ENCODE measurements at places on chromosomes 1 and 21. TPM values are rescaled to one million over a fixed set of nuclear protein-coding genes. Genes with fewer than 3 reads are reported as not detected.

PLXNA2 gene
- total RNA-seq: 11.5 TPM

TMEM82 gene
- not detected for total RNA-seq

PDZK1IP1 gene
- total RNA-seq: 42.3 TPM

PYHIN1 gene
- total RNA-seq: 2.6 TPM

TGFB2 gene
- 9.5 TPM for total RNA-seq

PTGER3 gene
- 52.1 TPM for total RNA-seq

KRTAP19-1 gene
- not detected for total RNA-seq

EVI5 gene
- total RNA-seq: 28.0 TPM

KRTAP7-1 gene
- not detected for total RNA-seq

FCAMR gene
- total RNA-seq: not detected

ERICH3 gene
- under 0.01 TPM for total RNA-seq

DBT gene
- total RNA-seq: 9.1 TPM

NOS1AP gene
- 2.2 TPM for total RNA-seq

USF1 gene
- 64.6 TPM for total RNA-seq

- no peaks in the 10 kb centered on the region for H3K36me3 ChIP-seq
- DNase-seq: no peak
- H3K27me3 ChIP-seq: no peaks in the 10 kb centered on the region
- no peak overlapping the region for H3K4me3 ChIP-seq
- H3K27ac ChIP-seq: no peak overlapping the region
Measured at GRCh38 chr1:44537956-44538355, 132.9 kb downstream of the RNF220 start.

GRCh38 chr1:22414244-22414751 is 37.4 kb upstream of the ZBTB40 start:
- DNase-seq: peak; percentile 77
- no peaks in the 10 kb centered on the region for H3K27me3 ChIP-seq
- peaks cover 8% of the 10 kb centered on the region for H3K4me1 ChIP-seq

DNA sequence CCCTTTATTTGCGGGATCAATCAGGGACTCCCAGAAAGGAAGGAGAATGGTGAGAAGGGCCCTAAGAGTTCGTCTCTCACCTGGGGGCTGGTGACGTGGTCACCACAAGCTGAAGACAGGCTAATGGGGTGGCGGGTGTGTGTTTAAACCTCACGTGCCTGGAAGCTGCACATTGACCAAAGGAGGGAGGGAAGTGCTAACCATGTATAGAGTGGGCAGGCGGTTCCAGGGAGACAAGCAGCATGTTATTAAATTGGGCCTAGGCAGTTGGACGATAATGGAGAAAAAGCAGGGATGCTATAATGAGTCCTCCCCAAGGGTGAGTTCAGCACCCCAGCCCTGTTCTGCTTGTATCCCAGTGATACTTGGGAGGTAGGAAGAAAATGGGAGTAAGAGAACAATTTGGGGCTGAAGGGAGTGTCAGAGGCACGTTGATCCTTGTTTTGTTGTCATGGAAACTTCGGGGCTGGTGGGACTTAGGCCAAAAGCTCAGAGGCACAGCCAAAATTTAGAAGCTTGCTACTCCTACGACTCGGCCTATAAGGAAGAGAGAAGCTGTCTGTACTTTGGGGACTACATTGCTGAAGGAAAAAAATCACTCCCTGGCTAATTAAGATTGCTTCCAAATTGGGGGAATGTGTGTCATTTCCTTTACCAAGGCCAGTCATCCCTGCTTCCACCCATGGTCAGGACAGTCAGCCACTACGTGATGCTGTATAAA is 33.2 kb upstream of the EPHA8 start:
- peak; percentile 34 for DNase-seq
- peak overlapping the region; percentile 39 for H3K27ac ChIP-seq
- peaks cover 2% of the 10 kb centered on the region for H3K36me3 ChIP-seq
- H3K4me3 ChIP-seq: no peak overlapping the region
- no peaks in the 10 kb centered on the region for H3K27me3 ChIP-seq

GRCh38 chr21:33800753-33801423 is 114.7 kb downstream of the ATP5PO start:
- no peaks in the 10 kb centered on the region for H3K36me3 ChIP-seq
- no peak overlapping the region for H3K4me3 ChIP-seq
- no peak overlapping the region for H3K27ac ChIP-seq
- H3K27me3 ChIP-seq: no peaks in the 10 kb centered on the region
- no peak for DNase-seq

- no peaks in the 10 kb centered on the region for H3K27me3 ChIP-seq
- DNase-seq: no peak
- no peaks in the 10 kb centered on the region for H3K4me1 ChIP-seq
- no peak overlapping the region for H3K4me3 ChIP-seq
- H3K27ac ChIP-seq: peak overlapping the region; percentile 41
- H3K36me3 ChIP-seq: no peaks in the 10 kb centered on the region
Measured at GRCh38 chr21:29217818-29218291, 80.9 kb upstream of the BACH1 start.

- DNase-seq: no peak
- H3K27me3 ChIP-seq: no peaks in the 10 kb centered on the region
- H3K4me1 ChIP-seq: no peaks in the 10 kb centered on the region
- H3K4me3 ChIP-seq: no peak overlapping the region
- no peaks in the 10 kb centered on the region for H3K36me3 ChIP-seq
Measured at GRCh38 chr1:150210091-150210490, 25.8 kb downstream of the ANP32E start.

- peaks cover 3% of the 10 kb centered on the region for H3K27me3 ChIP-seq
- DNase-seq: no peak
- no peak overlapping the region for H3K27ac ChIP-seq
- no peaks in the 10 kb centered on the region for H3K36me3 ChIP-seq
- no peaks in the 10 kb centered on the region for H3K4me1 ChIP-seq
Measured at GRCh38 chr21:38675182-38675824, 130.4 kb upstream of the ETS2 start.

- no peaks in the 10 kb centered on the region for H3K27me3 ChIP-seq
- DNase-seq: no peak
- H3K4me1 ChIP-seq: no peaks in the 10 kb centered on the region
- no peaks in the 10 kb centered on the region for H3K36me3 ChIP-seq
- no peak overlapping the region for H3K27ac ChIP-seq
- H3K4me3 ChIP-seq: no peak overlapping the region
Measured at GRCh38 chr1:145710291-145711027, 3.3 kb upstream of the PDZK1 start.

- no peak overlapping the region for H3K4me3 ChIP-seq
- H3K36me3 ChIP-seq: no peaks in the 10 kb centered on the region
- H3K4me1 ChIP-seq: no peaks in the 10 kb centered on the region
Measured at GRCh38 chr21:44509539-44509938, 30.5 kb downstream of the KRTAP10-1 start.

- peak overlapping the region; percentile 92 for H3K27ac ChIP-seq
- peaks cover 8% of the 10 kb centered on the region for H3K4me1 ChIP-seq
- no peaks in the 10 kb centered on the region for H3K27me3 ChIP-seq
- H3K4me3 ChIP-seq: peak overlapping the region; percentile 79
- no peak for DNase-seq
Measured at GRCh38 chr1:165632491-165632890, 1.5 kb downstream of the MGST3 start.

DNA sequence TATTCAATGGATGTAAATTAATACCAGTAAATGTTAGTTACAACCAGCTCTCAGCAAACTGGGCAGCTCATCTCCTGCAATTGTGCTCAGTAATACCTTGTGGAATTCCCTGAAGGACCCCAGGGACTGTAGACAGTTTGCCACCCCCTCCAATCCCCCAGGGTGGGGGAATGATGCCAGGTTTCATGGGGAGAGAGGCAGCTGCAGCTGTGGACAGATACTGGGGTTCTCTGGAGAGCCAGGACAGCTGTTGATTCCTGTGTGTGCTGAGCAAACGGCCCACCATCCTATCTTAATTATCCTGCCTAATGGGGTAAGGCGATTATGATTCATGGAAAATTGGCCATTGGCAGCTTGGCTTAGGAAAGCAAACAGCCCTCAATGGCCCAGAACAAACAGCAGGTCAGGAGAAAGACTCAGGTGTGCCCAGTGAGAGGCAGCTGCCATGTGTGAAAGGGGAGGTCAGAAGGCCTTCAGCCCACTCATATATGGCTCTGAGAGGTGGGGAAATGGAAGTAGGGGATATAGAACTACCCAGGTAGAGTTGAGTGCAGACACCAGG is 148.9 kb upstream of the CTTNBP2NL start:
- no peaks in the 10 kb centered on the region for H3K36me3 ChIP-seq
- no peak overlapping the region for H3K4me3 ChIP-seq
- no peak overlapping the region for H3K27ac ChIP-seq
- DNase-seq: no peak

GRCh38 chr1:1779691-1780597 is 1.7 kb upstream of the NADK start:
- H3K4me1 ChIP-seq: peaks cover 47% of the 10 kb centered on the region
- DNase-seq: peak; percentile 56
- H3K36me3 ChIP-seq: no peaks in the 10 kb centered on the region
- H3K4me3 ChIP-seq: peak overlapping the region; percentile 92
- H3K27ac ChIP-seq: peak overlapping the region; percentile 96
- H3K27me3 ChIP-seq: no peaks in the 10 kb centered on the region

- no peak overlapping the region for H3K4me3 ChIP-seq
- H3K36me3 ChIP-seq: no peaks in the 10 kb centered on the region
- DNase-seq: no peak
- H3K27me3 ChIP-seq: no peaks in the 10 kb centered on the region
- no peak overlapping the region for H3K27ac ChIP-seq
Measured at GRCh38 chr1:116721451-116722007, 32.7 kb upstream of the CD2 start.

DNA sequence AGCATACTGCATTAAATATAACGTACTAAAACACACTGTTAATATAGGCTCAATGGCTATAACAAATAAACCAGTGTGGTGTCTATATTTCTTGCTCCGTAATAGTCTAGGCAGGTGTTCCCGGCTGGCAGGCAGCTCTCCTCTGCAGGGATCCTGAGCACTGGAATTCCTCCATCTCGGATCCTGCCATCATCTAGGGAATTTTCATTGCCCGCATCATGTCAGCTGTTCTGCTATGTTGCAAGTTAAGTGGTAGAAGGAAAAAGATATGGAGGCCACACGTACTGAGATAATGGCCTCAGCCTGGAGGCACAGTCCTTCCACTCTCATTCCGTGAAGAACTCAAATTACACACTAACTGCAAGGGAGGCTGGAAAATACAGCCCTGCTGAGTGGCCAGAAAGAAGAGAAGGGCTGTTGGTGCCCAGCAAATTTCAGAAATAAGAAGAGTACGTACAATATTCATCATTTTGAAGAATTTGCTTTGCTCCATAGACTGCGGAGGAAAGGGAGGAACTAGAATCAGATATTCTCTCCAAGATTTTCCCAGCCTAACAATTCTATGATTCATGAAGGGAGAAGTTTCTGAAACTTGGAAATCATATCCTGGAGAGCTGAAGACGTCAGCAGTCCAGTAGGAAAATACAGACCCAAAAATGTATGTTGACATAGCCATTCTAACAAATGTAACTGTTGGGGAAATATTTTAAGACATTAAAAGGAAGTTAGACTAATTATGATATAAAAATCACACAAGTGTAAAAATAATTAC is 263.3 kb downstream of the MRPL39 start:
- no peaks in the 10 kb centered on the region for H3K36me3 ChIP-seq
- H3K27ac ChIP-seq: no peak overlapping the region
- H3K4me1 ChIP-seq: no peaks in the 10 kb centered on the region
- H3K4me3 ChIP-seq: no peak overlapping the region
- H3K27me3 ChIP-seq: no peaks in the 10 kb centered on the region

DNA sequence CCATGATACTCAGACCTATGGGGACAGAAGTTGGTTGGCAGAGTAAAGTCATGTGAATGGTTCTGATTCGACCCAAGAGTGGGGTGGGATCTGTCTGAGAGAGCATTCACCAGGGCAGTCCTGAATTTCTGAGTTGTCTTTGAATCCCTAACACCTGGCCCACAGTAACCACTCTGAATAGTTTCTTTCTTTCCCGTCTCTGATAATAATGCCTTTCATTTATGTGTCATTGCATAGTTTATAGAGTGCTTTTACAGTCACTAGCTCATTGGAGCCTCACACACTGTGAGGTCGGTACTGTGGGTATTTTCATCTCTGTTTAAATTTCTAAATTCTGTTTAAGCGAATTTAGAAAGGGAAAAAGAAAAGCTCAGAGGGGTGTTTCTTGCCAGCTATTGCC is 147.1 kb downstream of the C1orf21 start:
- H3K27ac ChIP-seq: peak overlapping the region; percentile 82
- no peaks in the 10 kb centered on the region for H3K4me1 ChIP-seq
- DNase-seq: no peak
- H3K27me3 ChIP-seq: no peaks in the 10 kb centered on the region
- H3K36me3 ChIP-seq: no peaks in the 10 kb centered on the region

GRCh38 chr1:213335084-213335483 is 284.0 kb downstream of the RPS6KC1 start:
- H3K27me3 ChIP-seq: no peaks in the 10 kb centered on the region
- no peaks in the 10 kb centered on the region for H3K36me3 ChIP-seq
- H3K27ac ChIP-seq: no peak overlapping the region
- H3K4me1 ChIP-seq: no peaks in the 10 kb centered on the region
- no peak for DNase-seq

DNA sequence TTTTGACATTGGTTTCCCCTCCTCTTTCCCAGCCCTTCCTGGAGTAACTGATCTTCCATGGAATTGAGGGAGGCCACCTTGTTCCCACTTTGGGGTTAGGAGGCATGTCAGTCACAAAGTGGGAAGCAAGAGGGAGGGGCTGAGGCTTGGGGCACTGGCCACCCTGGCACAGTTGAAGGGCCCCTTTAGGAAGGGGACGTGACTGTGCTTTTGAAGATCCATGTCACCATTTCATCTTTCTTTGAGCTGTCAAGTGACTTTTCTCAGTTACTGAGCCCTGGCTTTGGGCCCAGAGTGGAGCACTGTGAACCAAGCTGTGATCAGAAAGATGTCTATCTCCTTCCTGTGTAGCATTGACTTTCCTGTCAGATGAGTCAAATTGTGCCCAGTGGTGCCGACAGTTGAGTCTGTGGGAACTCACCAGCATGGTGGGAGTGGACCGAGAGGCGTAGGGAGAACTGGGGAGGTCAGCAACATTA is 38.5 kb upstream of the TDRD10 start:
- H3K36me3 ChIP-seq: no peaks in the 10 kb centered on the region
- no peaks in the 10 kb centered on the region for H3K27me3 ChIP-seq
- H3K27ac ChIP-seq: no peak overlapping the region
- DNase-seq: no peak
- no peaks in the 10 kb centered on the region for H3K4me1 ChIP-seq

DNA sequence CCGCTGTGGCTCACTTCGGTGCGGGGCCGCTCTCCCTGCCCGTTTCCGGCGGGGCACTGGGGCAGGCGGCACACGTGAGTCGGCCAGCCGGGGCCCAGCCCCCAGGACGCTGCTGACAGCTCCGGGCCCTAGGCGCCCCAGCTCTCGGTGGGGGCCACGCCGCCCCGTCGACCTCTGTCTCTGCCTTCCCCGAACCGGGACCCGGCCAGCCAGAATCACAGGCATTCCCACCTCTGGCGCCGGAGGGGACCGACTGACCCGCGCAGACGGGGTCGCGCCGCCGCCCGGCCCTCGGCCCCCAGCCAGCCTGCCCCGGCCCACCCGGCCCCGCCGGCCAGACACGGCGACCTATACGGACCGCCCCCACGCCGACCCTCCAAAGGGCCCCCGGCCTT is 755 bp downstream of the SCMH1 start:
- H3K27me3 ChIP-seq: no peaks in the 10 kb centered on the region
- DNase-seq: peak; percentile 54
- peak overlapping the region; percentile 85 for H3K4me3 ChIP-seq
- H3K36me3 ChIP-seq: no peaks in the 10 kb centered on the region
- no peaks in the 10 kb centered on the region for H3K4me1 ChIP-seq

GRCh38 chr1:224518528-224518927 is 83.9 kb upstream of the WDR26 start:
- H3K4me1 ChIP-seq: no peaks in the 10 kb centered on the region
- no peaks in the 10 kb centered on the region for H3K27me3 ChIP-seq
- H3K27ac ChIP-seq: no peak overlapping the region
- H3K4me3 ChIP-seq: no peak overlapping the region
- DNase-seq: no peak

Data from breast epithelium (tissue), 4 donors.